ENCODE measurements at places on chromosomes 13 and 19.

DNA sequence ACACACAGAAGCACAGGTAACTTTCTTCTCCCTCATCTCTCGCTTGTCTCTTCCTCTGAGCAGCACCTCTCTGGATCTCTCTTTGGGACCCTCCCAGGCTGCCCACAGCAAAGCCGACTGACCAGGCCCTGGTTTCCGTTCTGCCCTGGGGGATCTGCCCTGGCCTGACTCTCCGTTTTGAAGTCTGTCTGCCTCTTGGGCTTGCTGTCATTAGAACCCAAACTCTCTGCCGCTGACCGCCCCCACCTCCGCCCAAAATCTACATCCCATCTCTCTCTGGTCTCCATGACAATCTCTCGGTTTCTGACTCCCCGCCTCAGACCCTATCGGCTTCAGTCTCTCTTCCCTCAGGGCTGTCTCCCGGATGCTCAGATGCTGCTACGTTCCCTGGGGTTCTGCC lies 6.9 kb downstream of the KCNC3 start:
- no peak for DNase-seq

DNA sequence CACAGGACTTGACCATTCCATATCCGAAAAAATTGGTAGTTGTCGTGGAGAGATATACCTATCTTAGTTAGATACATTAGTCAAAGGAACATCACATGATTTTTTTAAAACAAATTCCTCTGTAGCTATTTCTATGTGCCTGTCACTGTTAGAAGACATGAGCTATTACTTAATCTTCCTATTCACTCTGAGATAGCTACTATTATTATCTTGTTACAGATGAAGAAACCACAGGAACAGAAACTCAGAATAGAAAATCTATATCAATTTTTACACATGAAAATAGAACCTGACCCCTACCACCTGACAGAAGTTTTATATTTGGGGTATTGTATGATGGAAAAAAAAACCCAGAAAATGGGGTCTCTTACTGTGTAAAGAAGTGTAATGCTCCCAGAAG lies 68.9 kb upstream of the TDRD3 start:
- peak; percentile 10 for DNase-seq

- DNase-seq = peak; percentile 21
Observed at GRCh38 chr13:34654203-34654602, 287.9 kb upstream of the NBEA start.

DNA sequence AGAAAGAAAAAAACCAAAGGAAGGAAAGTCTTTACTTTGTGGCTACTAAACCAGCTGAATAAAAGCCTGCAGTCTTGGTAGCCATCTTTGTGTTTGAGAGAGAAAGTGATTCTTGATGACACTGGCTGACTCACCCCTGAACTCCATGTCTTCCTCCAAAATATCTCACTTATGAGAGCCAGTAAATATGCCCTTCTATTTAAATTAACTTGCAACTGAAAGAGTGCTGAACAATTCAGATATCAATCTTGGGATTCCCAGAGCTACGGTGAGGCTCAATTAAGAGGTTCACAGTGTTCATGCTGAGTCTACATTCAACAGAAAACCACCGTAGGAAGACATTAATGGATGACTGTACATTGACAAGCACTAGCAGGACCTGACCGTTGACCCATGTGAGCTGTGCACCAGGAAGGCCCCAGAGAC lies 57.9 kb downstream of the KCTD12 start:
- DNase-seq = no peak

GRCh38 chr19:35291259-35291658 lies 702 bp upstream of the MAG start:
- no peak for DNase-seq

GRCh38 chr19:33311326-33311682 lies 9.0 kb upstream of the CEBPA start:
- DNase-seq = peak; percentile 4

DNA sequence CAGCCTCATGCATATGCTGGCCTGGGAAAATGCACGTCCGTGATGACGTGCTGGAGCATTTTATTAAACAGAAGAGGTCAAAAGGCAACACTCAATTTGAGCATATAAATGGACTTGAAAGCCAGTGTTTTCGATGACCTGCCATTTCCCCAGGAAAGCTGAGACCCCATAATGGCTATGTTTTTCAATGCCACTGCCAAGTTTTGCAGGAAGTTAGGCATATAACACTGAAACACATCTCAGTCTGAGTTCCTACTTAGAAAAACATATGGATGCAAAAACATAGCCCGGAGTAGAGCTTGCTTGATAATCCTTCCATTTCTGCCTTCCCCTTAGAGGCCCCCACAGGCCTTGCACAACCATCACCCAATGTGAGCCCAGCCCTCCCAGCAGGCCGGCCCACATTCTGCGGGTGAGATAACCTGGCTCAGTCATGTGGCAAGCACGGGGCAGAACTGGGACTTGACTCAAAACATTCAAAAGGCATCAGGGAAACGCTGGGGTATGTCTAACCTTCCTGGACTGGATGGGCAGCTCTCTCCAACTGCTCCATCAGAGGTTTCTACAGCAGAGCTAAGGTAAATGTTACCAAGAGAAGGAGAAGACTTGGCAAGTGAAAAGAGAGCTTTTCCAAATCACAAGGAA lies 24.9 kb downstream of the EPS15L1 start:
- DNase-seq = peak; percentile 96

DNA sequence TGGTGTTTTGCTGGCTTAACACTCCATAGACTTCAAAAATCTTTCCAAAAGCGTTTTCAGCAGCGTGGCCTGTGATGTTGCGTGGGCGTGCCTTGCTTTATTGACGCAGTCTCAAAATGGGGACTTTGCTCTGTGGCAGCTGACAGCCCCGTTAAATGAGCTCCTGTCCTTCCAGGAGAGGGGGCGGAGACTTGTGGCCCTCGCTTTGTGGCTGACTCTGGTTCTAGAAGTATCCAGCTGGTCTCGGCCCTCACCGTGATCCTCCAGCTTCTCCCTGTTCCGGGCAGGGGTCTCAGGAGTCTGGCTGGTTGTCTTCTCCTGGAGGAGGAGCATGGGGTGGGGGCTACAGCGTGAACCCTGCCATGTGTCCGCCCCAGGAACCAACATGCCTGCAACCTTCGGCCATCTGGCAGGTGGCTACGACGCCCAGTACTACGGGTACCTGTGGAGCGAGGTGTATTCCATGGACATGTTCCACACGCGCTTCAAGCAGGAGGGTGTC lies 8.4 kb upstream of the ZNF554 start:
- no peak for DNase-seq

DNA sequence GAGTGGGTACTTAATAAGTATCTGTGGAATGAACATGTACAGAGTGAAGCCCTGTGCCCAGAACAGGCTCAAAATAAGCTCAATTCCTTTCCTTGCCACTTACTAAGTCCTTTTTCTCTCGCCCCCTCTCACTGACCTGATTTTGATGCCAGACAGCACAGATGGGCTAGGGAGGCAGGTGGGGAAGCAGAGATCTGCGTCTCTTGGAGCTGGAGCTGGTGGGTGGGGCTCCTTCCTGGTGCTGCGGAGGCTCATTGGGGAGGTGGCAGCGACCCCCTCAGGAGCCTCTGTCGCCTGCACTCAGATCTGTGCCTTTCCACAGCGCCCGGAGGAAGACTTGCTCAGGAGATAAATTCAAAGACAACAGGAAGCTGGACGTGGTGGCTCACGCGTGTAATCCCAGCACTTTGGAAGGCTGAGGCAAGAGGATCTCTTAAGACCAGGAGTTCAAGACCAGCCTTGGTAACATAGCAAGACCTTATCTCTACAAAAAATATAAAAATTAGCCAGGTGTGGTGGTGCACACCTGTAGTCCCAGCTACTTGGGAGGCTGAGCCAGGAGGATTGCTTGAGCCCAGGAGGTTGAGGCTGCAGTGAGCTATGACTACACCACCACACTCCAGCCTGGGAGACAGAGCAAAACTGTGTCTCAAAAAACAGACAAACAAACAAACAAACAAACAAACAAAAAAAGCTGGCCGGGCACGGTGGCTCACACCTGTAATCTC lies 14.6 kb downstream of the AKT2 start:
- DNase-seq = no peak

DNA sequence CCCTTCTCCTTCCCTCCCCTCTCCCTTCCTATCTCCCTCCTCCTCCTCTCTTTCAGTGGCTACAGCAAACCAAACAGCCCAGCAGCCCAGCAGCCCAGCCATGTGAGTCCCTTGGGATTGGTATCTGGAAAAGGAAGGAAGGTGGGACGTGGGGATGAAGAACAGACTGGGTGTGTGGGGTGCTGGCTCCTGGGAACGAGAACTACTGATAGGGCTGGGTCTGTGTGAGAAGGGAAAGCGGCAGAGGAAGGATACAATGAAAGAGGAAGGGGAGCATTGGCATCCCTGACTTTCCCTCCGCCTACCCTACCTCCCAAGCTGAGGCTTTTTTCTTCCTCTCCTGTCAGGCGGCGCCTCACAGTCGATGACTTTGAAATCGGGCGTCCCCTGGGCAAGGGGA lies 863 bp downstream of the AURKC start:
- DNase-seq = no peak

DNA sequence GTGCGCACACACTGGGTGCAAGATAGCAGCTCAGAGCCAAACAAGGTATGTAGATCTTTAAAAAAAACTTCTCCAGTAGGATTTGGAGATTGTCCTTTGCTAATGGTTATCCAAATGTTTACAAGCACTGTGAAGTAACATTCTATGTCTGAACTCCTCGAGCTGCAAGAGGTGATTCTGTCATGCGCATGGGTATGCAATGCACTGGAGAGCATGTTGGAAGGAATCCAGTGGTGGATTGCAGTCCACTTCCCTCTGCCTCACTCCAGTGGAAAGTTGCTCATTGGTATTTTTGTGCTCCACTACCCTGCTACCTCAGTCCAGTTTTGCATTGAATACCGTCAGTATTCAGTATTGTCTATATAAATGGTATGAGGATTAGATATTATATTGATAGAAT lies 132.1 kb downstream of the ATP8A2 start:
- DNase-seq = no peak

DNA sequence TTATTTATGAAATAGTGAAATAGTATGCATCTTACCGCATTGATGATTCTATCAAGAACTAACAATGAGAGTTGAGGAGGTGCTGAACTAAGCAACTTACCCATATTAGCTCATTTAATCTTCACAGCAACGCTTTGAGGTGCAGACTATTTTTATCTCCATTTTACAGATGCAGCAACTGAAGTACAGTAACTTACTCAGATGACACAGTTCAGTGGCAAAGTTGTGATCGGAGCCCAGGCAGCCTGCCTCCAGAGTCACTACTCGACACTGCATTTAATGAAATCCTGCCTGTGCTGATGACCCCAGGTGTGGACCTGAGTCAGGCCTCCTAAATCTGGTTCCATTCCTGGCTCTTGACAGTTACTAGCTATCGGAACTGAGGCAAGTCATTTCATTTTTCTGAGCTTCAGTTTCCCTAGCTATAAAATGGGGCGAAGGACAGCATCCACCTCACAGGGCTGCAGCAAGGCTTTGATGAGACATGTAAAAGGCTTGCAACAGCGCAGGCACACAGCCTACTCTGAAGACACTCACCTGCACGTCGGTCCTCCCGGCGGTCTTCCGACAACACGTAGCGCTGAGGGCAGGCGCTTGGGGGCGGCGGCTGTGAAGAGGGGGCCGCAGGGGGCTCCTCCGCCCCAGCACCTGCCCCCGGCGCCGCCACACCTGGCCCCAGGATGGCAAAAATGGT lies 1.5 kb downstream of the MYPOP start:
- DNase-seq = peak; percentile 32

DNA sequence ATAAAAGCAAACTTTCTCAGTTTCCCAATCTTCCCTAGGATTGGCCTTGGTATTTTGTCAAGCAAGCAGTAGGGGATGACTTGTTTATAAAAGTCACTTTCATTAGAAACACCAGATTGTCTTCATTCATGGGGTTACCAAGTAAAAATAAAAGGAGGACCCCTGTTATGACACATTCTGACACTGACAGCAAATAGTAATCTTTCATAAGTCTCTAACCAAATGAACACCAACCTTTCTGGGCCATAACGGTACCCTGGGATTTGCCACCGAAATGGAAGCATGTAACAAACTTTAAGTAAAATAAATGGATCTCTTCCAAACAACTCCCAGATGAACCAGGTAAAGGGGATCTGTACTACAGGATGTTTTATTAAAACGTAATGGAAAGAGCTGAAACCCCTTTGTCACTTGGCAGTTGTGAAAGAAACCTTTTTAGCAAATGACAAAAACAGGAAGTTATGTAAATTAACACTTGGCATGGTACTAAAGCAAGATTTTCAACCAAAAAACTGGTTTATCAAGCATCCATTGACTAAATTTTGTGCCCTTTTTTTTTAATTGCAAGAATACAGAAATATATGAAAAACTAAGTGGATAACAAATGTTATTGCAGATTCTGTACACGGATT lies 335.6 kb downstream of the RBM26 start:
- peak; percentile 38 for DNase-seq

DNA sequence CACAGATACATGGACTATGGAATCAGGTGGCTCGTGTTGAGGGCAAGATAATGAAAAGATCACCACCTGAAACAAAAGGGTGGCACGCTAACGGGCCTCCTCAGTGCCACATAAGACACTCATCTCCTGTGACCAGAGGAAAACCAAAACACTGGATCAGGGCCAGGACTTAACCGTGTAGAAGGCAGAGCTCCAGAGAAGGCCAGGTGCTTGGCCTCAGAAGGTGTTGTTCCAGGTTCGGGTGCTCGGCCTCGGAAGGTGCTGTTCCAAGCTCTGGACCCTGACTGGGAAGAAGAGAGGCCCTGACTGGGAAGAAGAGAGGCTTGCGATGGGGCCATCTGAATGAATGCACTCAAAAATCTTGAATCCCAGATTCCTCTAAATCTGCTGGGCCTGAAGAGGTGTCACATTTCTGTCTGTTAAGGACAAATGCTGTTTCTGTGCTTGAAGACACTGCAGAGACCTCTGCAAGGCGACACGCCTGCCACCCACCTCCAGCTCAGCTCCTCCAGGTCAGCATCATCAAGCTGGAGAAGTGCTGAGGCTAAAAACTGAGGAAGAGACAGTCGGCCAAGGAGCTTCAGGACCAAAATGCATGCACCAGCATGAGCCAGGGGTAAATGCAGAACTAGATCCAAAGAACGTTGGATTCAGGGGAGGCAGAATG lies 2.7 kb upstream of the RASA3 start:
- no peak for DNase-seq

DNA sequence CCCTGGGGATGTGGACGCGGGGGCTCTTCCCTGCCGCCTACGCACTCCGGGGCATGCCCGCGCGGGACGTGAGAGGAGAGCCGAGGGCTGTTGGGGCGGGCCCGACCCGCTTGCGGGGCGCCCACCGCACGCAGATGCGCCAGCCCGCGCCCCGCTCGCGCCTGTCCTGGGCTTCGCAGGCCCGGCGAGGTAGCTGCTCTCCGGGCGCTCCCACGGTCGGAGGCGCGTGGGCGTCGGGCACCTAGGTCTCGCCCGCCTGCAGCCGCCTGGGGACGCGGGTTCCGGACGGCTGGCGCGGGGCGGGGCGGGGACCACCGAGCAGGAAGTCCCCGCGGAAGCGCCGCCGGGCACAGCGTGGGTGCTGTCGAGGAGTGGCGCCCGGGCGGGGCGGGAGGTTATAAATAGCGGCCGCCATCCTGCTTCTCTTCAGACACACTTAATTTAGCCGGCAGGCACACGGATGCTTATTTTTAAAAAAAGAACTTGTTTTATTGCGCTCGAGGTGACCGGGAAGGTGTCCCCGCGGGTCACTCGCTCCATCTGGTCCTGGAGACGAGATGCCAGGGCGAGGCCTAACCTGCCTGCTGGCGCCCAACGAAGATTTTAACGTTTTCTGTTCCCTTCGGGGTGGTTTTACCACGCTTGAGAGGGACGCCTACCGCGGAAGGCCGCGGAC lies 561 bp upstream of the GJA3 start:
- no peak for DNase-seq

GRCh38 chr19:57583104-57583520 lies 833 bp upstream of the ZIK1 start:
- DNase-seq = no peak
